Bronchial epithelial cell (primary cell): ENCODE measurements at places on chromosomes 16 and 17. TPM values are rescaled to one million over a fixed set of nuclear protein-coding genes. Genes with fewer than 3 reads are reported as not detected.

The ABCC6 gene
- under 0.01 TPM in 1 of 2 replicates, not detected in the other for total RNA-seq

The CD300E gene
- not detected in 2 replicates for total RNA-seq

The GDPD3 gene
- total RNA-seq: 7.1 and 20.7 TPM in 2 replicates

The GLIS2 gene
- 0.53 and 0.77 TPM in 2 replicates for total RNA-seq
